ENCODE measurements at places on chromosomes 2 and 18.
A peak's percentile ranks its signal among the peaks of the same experiment; 100 is the strongest.

DNA sequence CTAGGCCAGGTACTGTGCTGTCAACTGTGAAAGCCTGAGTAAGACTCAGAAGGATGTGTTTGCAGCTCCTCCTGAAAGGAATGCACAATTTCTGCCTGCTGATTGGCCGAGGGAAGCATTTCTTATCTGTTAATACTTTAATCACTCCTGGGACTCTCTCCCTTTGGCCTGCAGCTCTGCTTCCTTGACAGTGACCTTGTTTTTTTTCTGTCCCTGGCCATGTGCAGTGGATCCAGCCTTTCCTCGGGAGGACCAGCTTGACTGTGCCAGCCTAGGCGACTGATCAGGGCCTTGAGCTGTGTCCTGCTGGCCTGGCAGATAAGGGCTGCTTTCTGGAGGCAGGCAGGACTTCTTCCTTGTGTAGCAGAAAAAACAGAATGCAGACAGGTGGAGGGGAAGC lies 10.0 kb downstream of the RNF144A start:
- DNase-seq = peak; percentile 68

GRCh38 chr2:11995456-11995855 lies 249.0 kb downstream of the LPIN1 start:
- no peak for DNase-seq

DNA sequence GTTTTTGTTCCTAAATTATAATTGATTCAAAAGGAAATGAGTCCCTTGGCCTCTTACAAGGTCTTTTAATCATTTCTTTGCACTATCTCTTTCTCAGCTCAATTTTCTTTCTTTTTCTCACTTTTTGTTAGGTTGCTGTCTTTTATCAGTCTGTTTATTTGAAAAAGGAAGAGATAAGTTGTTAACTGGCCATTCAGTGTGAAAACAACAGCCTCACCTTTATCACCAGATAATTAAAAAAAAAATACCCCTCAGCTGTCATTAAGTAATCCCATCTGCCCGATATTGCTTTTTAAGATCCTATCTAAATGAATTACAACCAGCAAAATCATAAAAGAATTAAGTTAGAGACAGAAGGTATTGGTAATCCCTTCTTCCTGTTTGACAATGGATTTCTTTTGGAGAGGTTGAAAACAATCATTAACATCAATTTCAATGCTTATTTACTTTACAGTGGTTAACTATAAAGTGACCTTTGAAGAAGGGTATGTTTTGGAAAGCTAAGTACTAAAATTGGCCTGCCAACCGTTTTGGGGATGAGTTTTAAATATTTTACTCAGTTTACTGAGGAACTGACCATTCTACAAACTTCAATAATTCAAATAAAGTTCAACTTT lies 104.9 kb downstream of the TGIF1 start:
- DNase-seq = no peak

GRCh38 chr2:206040525-206040924 lies 45.4 kb downstream of the INO80D start:
- no peak for DNase-seq

DNA sequence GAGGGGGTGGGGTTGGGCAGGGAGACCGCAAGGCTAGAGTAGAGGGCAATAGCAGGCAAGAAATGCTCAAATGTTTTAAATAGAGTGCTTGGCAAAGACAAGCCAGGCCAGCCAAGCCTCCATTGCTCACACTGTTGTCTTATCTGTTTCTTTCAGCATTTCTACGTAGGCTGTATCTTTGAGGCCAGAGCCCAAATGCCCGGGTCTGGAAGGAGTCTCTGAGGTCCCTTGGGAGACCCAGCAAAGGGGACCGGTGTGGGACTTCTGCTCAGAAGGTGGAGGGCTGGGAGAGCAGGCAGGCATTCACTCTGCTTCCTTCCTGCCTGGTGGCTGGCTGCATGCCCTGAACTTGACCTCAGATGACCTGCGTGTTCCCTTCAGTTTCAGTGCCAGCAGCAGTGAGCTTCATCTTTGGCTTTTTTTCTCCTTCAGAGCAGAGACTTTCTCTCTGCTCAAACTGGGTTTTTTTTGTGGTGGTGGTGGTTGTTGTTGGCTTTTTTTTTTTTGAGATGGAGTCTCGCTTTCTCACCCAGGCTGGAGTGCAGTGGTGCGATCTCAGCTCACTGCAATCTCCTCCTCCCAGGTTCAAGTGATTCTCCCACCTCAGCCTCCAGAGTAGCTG lies 13.7 kb upstream of the TET3 start:
- DNase-seq = peak; percentile 31

GRCh38 chr18:8987241-8987640 lies 115.3 kb upstream of the NDUFV2 start:
- no peak for DNase-seq

DNA sequence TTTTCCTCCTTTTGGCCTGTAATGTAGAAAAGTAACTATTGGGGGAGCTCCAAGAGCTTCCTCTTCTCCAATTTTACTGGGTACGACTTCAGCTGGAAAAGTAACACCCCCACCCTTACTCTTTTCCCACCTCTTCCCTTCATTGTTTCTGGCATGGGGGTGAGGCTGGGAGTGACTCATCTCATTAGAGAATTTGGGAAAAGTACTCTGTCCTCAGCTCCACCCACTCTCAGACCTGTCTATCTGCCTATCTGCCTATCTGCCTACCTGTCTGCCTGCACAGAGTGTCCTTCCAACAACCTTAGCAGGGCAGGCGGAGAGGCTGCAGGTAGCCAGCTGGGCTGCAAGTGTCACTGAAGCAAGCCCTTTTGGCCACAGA lies 93.6 kb downstream of the EPHA4 start:
- DNase-seq = no peak

- no peak for DNase-seq
Measured at GRCh38 chr2:217048730-217049129, 188.9 kb upstream of the TNP1 start.

GRCh38 chr18:35186291-35187034 lies 54.4 kb upstream of the ZNF397 start:
- DNase-seq = no peak

GRCh38 chr2:235025800-235026536 lies 74.2 kb downstream of the SH3BP4 start:
- DNase-seq = no peak

DNA sequence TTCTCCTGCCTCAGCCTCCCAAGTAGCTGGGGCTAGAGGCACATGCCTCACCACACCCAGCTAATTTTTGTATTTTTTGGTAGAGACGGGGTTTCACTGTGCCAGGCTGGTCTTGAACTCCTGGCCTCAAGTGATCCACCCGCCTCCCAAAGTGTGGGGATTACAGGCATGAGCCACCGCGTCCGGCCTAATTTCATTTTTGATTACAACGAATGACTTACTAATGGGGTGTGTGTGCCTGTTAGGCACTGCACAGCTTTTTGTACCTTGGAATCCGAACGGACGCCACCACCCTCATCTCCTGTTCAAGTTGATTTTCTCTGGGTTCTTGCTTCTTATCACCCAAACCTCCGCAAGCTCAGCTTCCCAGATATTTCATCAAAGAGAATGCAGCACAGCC lies 17.2 kb downstream of the PTMA start:
- no peak for DNase-seq

DNA sequence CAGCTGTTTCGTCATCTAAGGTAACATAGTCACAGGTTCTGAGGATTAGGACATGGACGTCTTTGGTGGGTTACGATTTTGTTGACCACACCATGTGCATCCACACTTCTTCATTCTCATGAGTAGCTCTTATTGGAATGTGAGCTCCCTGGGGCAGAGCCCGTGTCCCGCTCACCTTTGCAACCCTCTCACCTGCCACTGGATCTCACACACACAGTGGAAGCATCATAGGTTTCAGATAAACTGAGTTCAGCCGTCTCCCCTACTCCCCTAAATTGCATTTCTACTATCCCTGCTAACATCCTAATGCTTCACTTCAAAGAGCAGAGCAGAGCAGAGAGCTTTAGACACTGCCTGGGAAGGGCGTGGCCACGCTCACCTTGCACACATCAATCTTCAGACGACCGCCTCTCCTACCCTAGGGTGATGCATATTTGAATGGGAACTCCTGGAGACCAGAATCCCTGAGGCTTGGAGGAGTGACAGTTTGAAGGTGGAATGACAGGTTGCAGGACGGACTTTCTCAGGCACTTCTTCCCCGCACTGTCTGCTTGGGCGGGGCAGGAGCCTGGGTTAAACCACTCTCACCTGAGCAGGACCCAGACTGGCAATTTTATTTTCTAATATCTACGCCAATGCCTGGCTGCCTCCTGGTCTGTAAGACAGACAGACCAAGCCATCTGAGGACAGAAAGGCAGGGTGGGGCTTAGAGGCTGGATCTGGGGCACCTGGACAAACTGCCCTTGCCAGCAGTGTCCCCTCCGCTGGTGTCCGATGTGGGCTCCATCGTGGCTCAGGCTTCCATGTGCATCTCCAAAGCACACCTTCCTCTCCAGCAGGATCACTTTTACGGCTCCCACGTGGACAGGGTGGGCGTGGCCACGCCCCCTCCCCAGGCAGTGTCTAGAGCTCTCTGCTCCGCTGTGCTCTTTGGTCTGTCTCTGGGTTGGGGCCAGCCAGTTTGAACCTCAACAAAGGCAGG lies 229.5 kb upstream of the COPS8 start:
- no peak for DNase-seq

DNA sequence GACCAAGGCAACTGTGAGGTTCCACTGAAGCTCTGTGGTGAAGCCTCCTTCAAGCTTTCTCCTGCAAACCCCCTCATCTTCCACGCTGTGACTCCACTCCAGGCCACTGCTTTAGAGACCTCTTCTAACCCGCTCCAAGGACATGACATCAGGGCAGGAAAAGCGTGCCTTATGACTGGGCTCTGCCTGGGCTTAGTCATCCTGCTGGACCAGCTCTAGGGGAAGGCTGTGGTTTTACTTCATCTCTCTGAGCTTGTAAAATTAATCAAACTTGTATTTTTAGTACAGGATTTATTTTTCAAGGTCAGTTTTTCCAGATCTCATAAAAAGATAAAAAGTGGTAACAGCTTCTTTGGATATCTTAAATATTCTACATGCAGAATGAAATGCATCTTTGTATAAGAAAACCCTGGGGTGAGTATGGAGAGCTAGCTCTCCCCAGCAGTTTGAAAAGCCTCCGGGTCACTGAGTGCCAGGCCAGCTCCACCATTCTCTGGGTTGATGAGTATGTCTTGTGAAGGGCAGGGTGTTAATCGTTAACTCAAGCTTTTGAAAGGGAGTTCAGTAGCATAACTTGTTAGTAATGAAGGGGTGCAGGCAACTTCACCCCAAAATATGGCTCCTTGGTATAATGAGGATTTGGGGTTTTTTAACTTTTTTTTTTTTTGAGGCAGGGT lies 33.1 kb upstream of the YPEL5 start:
- no peak for DNase-seq

- DNase-seq = no peak
Measured at GRCh38 chr2:144358374-144358964, 161.4 kb downstream of the ZEB2 start.

- no peak for DNase-seq
Measured at GRCh38 chr2:28497206-28497605, 1.3 kb downstream of the PLB1 start.

- no peak for DNase-seq
Measured at GRCh38 chr2:152198499-152198898, 22.9 kb upstream of the STAM2 start.

DNA sequence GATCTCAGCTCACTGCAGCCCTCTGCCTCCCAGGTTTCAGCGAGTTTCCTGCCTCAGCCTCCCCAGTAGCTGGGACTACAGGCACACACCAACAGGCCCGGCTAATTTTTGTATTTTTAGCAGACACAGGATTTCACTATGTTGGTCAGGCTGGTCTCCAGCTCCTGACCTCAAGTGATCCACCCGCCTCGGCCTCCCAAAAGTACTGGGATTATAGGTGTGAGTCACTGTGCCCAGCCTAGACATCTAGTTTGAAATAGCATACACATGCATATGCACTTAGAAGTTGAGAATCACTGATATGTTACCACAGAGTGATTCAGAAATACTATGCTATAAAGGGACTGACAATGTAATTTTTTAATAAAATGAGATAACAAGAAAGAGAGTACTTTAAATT lies 69.8 kb upstream of the CDKL4 start:
- no peak for DNase-seq

- no peak for DNase-seq
Measured at GRCh38 chr2:120887741-120888231, 152.1 kb downstream of the GLI2 start.

DNA sequence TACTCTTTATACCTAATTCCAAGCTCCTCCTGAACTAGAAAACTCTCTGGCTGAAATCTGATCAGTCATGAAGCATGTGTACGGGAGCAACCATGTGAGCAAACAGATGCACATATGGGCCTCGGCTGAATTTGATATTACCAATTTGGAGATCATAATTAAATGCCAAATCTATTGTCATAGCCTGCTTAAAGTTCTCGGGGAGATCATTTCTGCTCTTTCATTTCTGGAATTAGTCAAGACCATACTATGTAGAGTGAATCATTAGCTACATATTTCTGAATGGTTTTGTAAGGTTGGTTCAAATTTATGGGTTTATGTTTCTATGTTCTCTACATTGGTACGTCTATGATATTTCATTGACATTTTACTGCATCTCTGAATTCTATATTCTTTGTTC lies 205.5 kb downstream of the UBE2E3 start:
- DNase-seq = no peak

DNA sequence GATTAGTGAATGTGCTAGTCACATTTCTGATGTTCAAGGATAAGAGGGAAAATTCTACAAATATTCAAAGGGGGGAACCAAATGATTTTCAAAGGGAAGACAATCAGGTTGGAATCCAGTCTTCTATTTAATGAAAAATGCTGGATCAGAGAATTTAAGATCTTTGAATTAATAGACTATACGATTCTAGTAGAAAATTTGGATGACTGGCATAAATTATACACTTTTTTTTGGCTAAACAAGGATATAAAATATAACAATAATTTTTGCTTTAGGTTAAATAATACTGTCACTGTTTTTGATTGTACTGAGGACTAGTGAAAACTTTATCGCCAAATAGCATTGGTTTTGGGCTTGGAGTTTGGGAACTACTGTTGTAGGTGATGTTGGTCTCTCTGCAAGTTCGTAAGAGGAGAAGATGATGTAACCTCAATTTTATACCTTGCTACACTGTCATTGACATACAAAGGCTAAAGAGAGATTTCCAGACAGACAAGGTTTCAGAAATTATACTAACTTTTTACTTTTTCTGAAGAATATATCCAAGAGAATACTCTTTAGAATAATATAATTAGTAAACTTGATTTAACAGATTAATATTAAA lies 51.3 kb downstream of the NCOA1 start:
- DNase-seq = no peak

GRCh38 chr2:127024769-127025358 lies 82.1 kb downstream of the BIN1 start:
- no peak for DNase-seq

GRCh38 chr2:33512112-33512511 lies 35.7 kb downstream of the RASGRP3 start:
- no peak for DNase-seq

- DNase-seq = no peak
Measured at GRCh38 chr18:6058941-6059340, 163.6 kb upstream of the TMEM200C start.

- no peak for DNase-seq
Measured at GRCh38 chr2:29129586-29130281, 14.5 kb downstream of the CLIP4 start.

DNA sequence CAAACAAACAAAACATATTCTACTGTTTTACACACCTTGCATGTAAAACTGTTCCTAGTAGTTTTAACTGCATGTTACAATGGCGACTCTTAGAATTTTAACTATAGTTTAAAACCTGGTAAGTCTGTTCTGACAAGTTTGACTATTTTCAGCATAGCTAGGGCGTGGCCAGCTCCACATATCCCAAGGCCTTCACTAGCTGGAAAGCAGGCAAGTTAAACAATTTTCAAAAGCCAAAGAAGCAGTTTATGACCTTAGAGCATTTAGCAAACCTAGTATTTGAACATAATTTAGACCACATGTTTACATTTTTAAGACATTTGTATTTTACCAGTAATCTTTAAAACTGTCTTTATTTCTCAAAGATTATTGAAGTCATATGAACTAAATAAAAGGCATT lies 402.8 kb upstream of the SYT4 start:
- DNase-seq = no peak

Data from LNCaP clone FGC (cell line).